ENCODE measurements at places on chromosomes 2 and 18.

DNA sequence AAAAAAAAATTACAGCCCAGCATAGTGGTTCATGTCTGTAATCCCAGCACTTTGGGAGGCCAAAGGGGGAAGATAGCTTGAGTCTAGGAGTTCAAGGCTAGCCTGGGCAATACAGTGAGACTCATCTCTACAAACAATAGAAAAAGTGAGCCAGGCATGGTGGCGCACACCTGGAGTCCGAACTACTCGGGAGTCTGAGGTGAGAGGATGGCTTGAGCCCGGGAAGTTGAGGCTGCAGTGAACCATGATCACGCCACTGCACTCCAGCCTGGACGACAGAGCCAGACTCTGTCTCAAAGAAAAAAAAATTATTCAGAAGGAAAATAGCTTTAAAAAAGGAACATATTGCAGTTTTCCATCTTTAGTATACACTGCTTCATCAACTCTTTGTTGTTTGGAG, 47.8 kb downstream of the CYP27C1 start:
- DNase-seq: no peak

DNA sequence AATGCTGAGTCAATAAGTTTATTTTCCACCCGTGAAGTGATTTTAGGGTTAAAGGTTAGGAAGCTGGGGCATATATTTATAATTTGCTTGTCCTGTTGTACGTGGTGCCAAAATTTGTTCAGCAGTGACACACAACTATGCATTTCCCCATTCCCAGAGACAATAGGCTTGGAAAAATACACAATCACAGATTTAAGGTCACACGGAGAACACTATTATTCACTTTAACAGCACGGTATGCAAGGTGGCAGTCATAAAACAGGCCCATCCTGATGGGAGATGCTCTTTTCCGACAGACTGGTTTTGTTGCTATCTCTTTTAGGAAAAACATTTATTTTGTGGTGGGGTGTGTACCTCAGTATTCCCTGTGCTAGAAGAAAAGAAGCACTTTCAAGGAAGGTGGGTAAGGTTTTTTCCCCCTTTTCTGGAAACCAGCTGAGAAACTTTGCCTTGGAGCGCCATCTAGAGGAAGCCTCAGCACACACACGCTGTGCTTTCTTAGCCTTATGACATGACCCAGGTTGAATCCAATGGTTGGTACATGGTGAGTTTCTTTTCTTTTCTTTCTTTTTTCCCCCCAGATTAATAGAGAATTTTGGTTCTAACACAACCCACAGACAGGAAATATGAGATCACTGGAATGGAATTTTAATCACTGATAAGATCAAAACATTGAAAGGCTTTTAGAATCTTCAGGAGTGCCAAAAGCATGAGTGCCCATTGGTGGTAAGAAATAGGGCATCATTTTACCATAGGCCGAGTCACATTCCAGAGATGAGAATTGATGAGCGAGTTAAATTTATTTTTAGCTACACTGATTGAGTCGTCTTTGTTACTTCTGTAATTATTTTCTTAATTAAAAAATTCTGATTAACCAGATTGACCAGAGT, 332.1 kb downstream of the AGPS start:
- no peak for DNase-seq

DNA sequence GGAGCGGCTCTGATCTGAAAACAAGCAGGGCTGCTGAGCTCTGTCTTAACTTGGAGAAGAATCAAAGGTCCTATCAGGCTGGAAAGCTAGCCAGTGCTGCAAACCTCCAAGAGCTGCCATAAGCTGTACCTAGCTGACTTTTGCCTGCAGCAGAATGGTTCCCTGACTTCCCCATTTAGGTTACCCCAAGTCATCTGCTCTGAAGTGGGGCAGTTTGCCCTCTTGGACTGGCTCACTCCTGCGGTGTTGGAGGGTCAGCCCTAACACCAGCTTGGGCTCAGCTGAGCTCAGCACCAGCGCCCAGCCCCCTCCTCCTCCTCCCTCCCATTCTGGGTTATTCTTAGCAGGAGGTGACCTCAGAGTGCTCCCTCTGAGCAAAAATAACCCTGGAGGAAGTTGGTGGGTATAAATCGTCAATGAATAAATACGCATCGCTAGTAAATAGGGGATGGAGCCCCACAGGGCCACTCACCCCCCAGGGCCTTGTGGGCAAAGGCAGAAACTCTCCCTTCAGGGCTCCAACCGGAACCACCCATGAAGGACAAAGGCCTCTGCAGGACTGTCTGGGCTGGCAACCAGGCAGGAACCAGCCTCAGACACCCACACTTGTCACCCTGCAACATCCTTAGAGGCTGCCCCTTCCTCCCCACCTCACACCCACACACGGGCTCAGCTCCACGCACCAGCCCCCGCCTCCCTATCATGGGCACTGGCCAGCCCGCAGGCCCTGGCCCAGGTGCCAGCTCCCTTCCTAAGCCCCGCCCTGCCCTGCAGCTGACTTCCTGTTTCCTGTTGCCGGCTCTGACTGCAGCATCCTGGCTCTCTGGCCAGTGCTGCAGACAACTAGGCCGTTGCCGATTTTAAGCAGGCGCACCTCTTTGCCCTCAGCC, 46.9 kb downstream of the DNMT3A start:
- DNase-seq: no peak

DNA sequence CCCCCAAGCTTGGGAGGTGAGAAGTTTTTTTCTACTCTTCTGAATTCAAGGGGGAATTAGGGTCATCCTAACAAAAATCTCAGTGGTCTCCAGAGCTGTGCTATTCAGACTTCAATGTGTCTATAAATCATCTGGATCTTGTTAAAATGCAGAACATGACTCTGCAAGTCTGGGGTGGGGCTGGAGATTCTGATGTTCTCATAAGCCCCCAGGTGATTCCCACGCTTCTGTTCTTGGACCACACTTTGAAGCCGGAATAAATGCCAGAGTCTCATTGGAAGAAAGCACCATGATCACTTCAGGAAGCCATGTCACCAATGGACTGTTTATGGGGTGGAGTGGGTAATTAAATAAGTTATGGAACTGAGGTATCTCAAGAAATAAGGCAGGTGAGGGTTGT, 22.2 kb upstream of the SLC16A14 start:
- no peak for DNase-seq

DNA sequence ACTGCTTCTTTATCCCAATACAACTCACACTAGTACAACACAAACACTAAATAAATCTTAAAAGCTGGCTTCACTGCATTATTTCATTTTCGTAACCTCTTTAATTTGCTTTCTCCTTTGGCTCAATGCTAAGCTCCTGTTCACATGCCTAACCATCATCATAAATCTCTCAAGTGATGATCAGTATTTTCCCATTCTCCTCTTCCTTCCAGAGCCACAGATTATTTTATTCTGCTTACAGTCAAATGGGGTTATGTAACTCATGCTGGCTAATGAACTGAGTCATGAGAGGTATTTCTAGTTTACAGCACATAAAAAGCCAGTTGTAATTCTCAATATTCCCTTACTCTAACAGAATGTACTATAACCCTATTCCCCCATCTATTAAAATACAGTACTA, 350.4 kb upstream of the ZC3H15 start:
- DNase-seq: no peak

DNA sequence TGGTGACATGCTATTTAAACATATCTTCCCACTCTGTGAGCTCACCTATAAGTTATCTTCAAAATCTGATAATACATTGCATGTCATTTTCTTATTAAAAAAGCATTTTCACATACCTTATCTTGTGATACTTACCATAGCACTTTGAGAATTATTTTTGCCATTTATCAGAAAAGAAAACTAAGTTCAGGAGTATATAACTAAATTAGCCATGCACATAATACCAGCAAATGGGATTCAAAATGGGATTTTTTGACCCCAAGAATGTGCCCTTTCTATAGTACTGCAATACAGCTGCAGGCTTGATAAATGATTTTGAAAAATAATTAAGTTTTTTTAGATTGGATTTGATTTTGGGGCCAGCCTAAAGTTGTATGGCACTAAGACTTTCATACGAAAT, 41.2 kb downstream of the SLC8A1 start:
- no peak for DNase-seq

GRCh38 chr18:42549596-42549995, 565.9 kb downstream of the RIT2 start:
- DNase-seq: no peak

DNA sequence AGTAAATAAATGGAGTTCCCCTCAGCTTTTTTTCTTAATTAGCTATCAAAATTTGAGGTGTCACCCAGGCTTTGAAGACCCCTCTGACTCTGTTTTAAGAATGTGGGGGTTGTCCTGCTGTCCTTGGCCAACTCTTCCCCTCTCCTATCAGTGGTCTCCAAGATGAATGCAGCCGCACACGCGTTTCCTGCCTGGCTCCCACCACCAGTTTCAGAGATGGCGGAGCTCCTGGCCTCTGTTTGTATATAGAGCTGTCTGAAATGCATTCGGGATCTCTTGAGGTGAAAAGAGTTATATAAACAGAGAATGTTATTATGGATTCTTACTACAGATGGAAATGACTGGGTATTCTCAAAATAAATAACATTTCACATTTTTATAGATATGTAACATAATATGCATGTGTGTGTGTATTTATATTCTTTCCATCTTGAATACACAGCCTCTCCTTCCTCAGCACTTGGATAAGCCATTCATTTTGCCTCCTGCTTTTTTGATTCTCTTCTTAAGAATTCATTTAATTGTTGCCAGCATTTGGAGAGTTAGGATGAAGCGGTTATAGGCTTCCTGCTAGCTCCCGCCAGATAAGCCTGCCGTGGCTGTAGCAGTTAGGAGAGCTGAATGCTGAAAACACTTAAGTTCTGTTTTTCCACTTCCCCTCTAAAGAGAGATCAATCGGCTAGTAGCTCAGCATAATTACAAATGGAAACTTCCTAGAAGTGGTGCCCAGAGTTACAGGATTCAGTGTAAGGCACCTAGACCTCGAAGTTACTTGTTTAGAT, 659.3 kb upstream of the FANCL start:
- no peak for DNase-seq

- peak; percentile 80 for DNase-seq
These were observed 199.5 kb downstream of the TWIST2 start for GRCh38 chr2:239047420-239047819.

DNA sequence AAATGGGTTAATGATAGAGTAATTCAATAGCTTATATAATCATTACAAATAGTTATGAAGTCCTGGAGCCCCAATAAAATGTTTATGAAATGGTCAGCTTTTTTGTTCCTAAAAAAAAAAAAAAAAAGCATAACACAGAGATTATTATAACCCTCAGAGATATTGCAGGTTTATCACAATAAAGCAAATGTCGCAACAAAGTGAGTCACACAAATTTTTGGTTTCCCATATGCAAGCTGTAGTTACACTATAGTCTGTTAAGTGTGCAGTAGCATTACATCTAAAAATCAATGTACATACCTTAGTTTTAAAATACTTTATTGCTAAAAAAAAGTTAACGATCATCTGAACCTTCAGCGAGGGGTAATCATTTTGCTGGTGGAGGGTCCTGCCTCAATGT, 20.0 kb downstream of the WDFY1 start:
- DNase-seq: no peak

DNA sequence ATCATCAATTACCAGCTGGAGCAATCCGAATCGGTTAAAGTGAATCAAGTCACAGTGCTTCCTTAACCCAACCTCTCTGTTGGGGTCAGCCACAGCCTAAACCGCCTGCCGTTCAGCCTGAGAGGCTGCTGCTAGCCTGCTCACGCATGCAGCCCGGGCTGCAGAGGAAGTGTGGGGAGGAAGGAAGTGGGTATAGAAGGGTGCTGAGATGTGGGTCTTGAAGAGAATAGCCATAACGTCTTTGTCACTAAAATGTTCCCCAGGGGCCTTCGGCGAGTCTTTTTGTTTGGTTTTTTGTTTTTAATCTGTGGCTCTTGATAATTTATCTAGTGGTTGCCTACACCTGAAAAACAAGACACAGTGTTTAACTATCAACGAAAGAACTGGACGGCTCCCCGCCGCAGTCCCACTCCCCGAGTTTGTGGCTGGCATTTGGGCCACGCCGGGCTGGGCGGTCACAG, 496 bp upstream of the ITGA4 start:
- DNase-seq: no peak

DNA sequence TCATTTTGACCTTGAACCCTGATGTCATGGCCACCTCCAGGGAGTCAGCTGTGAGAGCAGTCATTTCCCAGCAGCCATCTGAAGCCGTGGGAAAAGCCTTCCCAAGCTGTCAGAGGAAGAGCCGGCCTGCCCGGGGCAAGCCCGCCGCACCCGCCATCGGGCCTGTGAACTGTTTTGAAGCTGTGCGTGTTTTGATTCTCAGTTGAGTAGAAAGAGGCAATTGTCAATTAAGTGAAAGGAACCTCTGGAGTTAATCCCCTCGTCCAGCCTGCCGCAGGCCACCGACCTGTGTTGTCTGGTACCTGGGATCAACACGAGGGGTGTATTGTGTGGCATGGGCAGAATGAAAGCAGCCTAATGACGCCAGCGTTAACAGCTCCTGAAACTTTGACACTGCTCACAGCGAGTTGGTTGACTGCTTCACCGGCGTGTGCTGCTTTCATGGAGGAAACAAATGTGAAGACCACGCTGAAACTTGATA, 318.4 kb downstream of the AGAP1 start:
- no peak for DNase-seq

GRCh38 chr2:200311139-200311538, 4.6 kb downstream of the SPATS2L start:
- DNase-seq: no peak

- DNase-seq: no peak
These were observed 153.3 kb downstream of the LDLRAD4 start for GRCh38 chr18:13371689-13372418.

DNA sequence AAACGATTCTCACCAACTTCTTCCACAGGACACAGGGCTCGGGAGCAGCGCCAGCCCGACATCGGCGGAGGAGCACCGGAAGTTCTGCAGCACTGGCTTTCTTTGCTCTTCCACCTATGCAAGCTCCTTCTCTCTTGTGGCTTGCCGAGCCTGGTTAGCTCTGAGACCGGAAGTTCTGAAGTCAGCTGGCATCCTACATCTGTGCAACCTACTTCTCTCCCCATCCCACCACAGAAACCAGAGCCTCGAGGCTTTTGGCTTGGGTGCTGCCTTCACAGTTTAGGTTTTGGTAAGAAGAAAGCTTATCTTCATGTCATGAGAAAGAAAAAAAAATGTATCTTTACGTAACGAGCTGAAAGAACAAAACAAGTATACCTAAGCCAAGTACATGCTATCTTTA, 111.7 kb downstream of the ANKRD44 start:
- DNase-seq: no peak

DNA sequence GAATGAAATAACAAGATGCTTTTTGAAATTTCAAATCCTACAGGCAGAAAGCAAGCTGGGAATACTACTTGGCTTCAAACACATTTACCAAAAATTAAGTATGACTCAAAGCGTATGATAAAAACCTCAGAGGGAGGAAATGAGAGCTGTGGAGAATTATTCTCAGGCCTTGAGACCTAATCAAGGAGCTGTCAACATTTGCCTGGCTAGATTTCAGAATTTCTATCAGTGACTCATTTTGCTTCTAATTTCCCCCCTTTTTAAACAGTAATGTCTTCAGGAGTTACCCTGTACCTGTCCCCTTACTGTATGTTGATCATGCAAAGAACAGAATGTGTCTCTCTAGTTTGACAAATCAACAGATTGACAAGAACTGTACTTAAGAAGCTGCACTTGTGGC, 1324.5 kb upstream of the DDX18 start:
- no peak for DNase-seq

- DNase-seq: no peak
These were observed 93.7 kb downstream of the CERKL start for GRCh38 chr2:181563101-181563692.

GRCh38 chr2:57080035-57080434, 896.2 kb downstream of the CCDC85A start:
- no peak for DNase-seq

GRCh38 chr18:3305933-3306332, 44.0 kb downstream of the MYL12B start:
- DNase-seq: no peak

- no peak for DNase-seq
These were observed 2.5 kb downstream of the NFU1 start for GRCh38 chr2:69434753-69435152.
